ENCODE measurements at places on chromosomes 6 and 20. TPM values are rescaled to one million over a fixed set of nuclear protein-coding genes. Genes with fewer than 3 reads are reported as not detected.
A peak's percentile ranks its signal among the peaks of the same experiment; 100 is the strongest.

GRCh38 chr6:91669154-91669870 lies 1082.4 kb upstream of the MAP3K7 start:
- no peak for DNase-seq

GRCh38 chr6:125188037-125188436 lies 34.5 kb downstream of the TPD52L1 start:
- peak; percentile 56 for DNase-seq

GRCh38 chr6:87289571-87289970 lies 32.8 kb upstream of the SMIM8 start:
- DNase-seq, result no peak

GRCh38 chr20:32110173-32110704 lies 725 bp downstream of the TM9SF4 start:
- no peak for DNase-seq

GRCh38 chr20:54152227-54153040 lies 21.4 kb downstream of the CYP24A1 start:
- DNase-seq, result no peak

GRCh38 chr20:4108495-4109306 lies 93.3 kb upstream of the RNF24 start:
- DNase-seq, result peak; percentile 82

DNA sequence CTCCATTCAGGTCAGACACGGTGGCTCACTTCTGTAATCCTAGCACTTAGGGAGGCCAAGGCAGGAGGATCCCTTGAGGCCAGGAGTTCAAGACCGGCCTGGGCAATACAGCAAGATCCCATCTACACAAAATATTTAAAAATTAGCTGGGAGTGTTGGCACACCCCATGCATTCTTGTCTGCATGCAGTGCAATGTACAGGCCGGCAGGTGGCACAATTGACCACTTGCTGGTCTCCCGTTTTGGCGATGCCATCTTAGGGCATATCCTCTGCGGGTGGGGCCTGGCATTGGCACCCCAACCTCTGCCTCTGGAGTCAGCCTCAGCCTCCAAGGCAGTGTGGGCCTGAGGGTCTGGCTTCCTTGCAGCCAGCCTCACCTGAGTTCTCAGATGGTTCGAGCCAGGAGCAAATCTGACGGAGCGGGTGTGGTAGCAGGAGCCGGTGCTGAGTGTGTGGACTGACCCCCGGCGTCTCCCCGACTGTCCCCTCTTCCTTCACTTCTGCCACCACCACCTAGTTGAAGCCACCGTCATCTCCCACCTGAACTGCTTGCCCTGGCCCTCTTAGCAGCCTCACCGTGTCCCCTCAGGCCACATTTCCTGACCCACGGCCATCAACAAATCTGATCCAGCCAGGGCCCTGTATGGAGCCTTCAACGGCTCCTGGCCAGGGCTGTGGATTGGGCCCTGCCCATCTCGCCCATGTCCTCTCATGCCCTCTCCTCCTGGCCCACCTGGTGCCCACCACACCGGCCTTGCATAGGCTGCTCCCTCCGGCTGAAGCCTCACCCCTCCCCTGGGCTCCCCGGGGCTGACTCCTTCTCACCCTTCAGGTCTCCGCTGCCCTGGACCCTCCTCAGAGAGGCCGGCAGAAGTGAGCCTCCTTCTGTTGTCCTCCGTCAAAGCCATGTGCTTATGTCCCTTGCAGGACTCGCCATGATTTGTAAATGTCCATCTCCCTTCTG lies 44.0 kb downstream of the EFCAB8 start:
- peak; percentile 53 for DNase-seq

GRCh38 chr20:51338692-51339440 lies 203.7 kb downstream of the NFATC2 start:
- DNase-seq, result peak; percentile 93

- no peak for DNase-seq
These were observed 6.6 kb upstream of the C20orf202 start for GRCh38 chr20:1196634-1197033.

DNA sequence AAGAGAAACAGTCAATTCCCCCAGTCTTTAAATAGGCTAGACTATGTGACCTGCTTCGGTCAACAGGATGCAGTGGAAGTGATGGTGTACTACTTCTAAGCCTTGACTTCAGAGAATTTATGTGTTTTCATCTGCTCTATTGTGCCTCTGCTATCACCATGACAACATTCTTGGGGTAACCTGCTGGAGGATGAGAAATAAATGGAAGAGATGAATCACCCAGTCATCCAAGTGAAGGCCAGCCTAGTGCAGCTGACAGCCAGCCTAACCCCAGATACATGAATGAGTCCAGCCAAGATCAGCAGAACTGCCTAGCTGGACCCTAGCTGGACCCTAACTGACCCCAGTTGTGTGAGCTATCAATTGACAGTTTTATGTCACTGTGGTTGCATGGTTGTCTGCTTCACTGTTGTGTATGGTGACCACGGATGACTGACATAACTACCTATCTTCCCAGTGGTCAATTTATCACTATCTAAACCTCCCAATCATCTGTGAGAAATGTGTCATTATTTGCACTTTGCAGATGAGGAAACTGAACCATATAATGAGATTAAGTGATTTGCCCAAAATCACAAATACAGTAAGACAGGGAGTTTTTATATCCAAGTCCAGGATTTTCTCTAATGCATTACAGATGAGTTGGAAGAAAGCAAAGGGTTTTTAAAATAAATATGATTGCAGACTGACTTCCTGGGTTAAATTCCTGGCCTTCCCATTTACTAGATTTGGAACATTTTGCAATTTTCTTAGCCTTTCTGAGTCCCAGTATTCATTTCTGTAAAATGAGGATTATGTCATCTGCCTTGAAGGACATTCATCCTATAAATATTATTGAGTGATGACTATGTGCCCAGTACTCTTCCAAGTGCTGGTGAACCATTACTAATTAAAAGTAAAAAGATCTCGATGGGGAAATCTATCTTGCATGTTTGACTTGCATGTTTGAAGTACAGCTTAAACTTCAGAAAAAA lies 136.4 kb upstream of the PLCB4 start:
- DNase-seq, result peak; percentile 66

- peak; percentile 50 for DNase-seq
These were observed 83.7 kb upstream of the RALY start for GRCh38 chr20:33910056-33910455.

DNA sequence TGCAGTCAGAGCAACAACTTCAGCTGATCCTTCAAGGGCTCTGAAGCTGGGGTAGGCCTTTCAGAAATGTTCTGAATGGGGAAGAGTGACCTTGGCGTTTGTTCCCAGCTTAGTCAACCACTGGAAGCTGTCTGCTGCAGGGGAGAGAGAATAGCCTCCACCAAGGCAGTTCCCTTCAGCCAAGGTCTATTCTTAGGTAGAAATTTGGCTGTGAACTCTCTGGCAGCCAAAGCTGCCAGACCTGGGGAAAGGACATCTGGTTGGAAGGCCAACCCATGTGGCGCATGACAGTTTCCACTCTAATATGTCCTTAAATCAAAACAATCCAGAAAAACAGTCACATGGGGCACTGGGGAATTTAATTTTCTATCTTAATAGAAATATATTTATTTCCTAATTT lies 60.1 kb downstream of the FBXO5 start:
- no peak for DNase-seq

DNA sequence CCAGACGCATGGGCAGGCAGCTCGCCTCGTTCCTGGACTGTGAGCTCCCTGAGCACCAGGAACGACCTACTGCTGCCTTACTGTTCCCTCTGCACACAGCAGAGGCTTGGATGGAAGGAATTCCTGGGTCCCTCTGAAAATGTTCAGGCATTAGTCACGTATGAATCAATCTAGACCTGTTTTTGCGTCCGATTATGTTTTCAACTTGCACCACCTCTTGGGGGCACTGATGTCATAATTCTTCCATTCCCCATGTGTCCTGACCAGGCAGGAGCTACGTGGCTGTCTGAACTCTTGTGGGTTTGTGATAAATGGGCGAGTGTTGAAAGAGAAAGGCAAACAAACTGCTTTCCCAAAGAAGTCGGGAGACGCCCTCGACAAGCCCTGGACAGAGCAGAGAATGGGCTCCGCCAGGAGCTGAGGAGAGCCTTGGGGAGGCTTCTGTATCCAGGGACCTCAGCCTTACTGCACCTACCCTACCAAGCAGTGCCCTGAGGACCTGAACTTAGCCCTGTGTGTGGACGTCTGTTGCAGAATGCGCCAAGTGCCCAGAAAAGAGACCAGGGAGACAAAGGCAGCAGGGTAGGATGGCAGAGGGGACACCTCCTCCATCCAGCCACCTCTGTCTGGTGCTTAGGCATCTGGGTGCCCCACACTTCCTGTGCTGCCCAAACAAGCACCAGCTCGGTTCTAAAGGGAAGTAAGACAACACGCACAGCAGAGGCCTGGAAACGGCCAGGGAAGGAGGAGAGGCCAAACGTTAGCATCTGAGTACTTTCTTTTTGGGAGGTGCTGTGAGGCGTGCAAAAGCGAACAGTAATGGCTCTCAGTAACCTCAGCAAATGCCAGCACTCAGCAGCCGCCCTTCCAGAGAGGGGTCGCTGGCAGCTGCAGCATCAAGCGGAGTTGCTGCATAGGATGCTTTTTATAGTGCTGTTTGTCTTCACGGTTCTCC lies 124.2 kb downstream of the LY86 start:
- peak; percentile 87 for DNase-seq

DNA sequence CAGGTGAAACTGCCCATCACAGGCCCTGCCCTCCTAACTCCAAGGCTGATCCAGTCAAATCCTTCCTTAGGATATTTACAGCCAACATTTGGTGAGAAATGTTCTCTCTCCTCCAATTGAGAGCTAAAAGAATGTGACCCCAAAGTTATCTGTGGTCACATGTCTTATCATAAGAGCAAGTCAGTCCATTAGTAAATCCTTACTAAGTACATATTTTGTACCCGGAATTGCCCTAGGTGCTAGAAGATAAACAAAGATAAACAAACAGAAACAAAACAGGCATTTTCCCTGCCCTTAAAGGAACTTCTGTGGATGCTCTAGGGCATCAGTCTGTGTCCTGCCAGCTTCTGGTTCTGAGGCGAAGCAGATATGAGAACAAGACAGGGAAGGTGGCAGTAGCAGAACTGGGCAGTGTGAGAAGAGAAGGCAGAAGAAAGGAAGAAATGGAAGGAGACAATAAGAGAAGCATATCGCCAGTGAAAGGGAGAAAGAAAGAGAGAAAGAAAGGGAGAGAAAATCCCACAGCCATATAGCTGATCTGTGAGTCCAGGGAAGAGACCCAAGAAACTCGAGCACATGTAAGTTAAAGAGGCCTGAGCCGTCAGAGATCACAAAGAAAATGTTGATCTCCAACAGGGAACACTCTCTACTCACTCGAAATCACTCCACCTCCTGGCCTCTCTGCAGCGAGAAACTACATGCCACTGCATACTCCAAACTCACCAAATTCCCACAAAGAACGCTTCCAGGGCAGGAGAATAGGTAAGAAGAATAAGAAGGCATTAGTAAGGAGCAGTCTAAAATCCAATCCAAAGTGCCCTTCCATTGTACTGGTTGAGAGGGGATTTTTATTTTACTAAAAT lies 41.7 kb downstream of the CDK5RAP1 start:
- DNase-seq, result no peak

- no peak for DNase-seq
These were observed 935.1 kb downstream of the KIF16B start for GRCh38 chr20:15637950-15638754.

- DNase-seq, result peak; percentile 34
These were observed 50.4 kb downstream of the HLA-DPB1 start for GRCh38 chr6:33126101-33126714.

DNA sequence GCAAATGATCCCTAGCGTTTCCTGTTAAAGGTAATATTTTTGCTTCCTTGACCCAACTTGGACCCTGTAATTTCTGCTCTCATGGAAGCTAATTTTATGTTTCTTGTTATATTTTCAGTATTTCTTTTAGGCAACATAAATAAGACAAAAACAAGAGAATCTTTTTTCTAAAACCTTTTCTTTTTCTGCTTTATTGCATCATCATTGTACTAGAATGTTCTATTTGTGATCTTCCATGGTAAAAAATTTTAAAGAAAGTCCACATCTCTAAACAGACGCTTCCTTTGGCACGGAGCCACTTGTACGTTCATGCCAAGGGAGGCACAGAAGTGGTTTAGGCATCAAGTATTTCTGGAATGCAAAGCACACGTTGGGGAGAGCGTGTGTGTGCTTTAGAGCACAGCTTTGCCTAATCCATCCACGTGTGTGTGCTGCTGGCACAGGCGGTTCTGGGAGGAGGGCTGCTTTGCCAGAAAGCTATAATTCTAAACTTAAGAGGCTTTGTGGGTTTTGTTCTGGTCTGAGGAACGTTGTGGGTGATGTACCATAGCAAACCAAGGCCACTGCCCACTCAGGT lies 98.3 kb downstream of the SASH1 start:
- peak; percentile 86 for DNase-seq

DNA sequence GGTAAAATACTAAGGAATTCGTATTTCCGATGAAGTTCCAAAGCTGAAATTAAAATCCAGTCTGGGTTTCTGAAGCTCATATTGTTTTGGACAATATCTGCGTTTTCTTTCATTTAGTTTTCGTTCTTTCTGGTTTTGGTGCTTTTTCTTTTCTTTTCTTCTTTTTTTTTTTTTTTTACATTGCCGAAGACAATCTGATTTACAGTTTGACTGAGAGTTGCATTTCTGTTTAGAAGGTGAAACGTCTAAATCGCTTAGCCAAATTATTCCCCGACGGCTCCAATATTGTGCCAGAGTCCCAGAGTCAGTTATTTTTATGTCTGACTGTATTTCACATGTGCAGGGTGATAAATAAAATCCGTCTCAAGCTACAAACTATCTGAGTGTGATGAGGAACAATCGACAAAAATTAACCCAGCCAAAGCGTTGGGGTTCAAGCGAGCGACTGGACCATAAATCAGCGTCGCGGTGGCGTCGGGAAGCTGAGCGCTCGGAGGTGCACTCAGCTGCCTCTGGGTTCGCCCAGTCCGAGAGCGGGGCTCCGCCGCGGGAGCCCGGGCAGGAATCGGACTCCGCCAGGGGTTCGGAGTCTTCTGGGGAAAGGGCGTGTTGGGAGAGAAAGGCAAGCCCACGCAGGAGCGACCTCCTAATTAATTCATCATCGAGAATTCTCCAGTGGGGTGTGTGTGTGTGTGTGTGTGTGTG lies 8.2 kb upstream of the TBX18 start:
- no peak for DNase-seq

DNA sequence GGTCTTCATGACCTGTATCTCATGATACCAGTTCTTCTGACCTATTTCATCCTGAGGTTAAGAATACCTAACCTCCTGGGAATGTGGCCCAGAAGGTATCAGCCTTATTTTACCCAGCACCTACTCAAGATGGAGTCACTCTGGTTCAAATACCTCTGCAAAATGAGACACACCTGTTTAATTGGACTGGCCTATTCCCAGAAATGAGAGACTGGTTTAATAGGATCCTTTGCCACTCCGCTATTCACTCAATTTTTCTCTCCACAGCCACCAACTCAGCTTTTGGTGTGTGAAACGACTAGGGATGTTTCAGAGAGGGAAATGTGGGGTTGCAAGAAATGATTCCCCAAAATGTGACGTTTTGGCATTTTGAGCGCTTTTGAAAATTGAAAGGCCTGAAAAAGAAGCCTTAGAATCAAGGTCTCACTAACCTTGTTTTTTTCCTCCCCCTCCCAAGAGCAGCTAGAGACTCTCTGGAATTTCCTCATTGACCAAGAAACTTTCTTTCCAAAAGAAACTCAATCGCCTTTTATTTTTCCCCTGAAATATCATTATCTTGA lies 45.5 kb upstream of the RNGTT start:
- DNase-seq, result no peak

The MUCL3 gene
- total RNA-seq, result 0.43 TPM

The C20orf202 gene
- not detected for total RNA-seq

The RFX6 gene
- total RNA-seq, result not detected

The PSORS1C2 gene
- total RNA-seq, result not detected

The RHAG gene
- not detected for total RNA-seq

The BMP2 gene
- total RNA-seq, result not detected

The VSTM2L gene
- 1.4 TPM for total RNA-seq
